Amygdala (tissue), 56 donors: ENCODE measurements at places on chromosomes 3 and 15.

- DNase-seq, result no peak
Measured at GRCh38 chr3:100591411-100591810, 18.0 kb upstream of the ADGRG7 start.

DNA sequence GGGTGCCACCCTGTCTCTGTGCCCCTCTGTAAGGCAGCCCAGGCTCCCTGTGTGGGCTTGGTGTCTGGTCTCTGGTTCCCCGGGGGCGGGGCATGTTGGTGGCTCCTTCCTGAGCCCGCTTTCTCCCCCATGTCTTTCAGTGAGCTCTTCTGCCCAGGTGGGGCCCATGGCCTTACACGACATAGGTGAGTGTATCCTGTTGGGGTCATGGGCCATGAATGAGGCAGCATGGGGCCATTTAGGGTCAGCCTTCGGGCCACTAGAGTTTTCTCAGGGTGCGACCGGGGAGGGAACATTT, 195.1 kb downstream of the UBE3A start:
- no peak for DNase-seq

DNA sequence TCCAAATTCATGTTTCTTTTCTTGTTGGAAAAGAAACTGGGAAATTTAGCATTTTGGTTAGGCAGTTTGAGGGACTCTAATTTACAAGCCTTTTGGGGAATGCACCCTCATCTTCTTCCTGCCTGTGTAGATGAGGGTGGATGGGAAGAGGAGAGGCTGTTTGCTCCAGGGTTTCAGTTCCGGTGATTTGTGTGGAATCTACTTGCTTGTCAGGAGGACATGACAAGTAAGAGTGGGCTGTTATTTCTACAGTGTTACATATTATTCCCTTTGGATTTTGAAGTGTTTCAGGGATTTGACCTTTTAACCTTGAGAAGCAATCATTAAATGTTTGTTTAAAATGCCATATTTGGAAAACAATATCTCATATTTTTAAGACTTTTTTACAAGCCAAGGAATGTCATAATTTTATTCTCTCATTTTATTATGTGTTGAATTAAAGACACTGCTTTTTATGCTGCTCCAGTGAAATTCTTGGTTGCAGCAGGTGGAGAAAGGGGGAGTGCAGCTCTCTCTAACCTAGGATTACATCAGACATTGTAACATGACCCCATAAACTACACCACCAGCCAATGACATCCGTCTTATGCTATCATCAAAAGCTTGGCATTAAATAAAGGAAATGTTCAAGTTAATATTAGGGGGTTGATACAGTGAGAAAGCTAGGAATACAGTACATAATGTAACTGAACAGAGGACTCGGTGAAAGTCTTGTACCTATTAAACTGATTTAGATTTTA, 30.2 kb downstream of the PLAAT1 start:
- DNase-seq, result no peak

DNA sequence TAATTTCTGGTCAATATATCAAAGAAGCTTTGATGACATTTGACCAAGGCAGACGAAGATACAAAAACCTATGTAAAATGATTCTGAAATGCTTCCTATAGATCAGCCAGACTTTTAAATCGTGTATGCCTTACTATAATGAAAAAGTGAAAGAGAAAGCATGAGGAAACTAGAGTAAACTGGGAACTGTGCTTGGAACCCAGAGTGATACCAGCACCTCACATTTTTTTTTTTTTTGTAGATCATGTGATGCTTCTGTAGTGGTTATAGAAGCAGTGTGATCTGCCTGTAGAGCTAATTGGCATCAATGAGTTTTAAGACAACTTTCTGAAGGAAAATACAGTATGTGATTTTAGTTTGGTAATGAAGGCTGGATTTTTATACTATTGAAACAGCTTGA, 150.7 kb downstream of the NLGN1 start:
- no peak for DNase-seq
